Kidney tubule cell (primary cell): ENCODE measurements at places on chromosomes 1 and 21.

GRCh38 chr1:184494929-184495328 is 108.1 kb downstream of the C1orf21 start:
- no peak for DNase-seq

DNA sequence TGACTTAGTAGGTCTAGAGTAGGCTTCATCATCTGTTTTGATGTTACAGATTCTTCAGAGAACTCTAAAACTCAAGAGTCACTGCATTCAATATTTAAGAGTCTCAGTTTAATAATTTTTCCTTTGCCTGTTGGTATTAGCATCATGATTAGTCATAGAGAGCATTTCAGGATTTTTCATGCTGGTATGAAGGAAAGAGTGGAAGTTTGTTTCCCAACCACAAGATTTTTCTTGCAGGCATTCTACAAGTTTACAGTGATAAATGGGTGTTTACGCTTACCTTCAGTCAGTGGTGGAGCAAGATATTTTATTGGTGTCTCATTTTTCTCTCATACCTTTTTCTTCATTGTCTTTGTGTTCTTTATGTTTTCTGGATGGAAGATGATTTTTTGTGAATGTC is 58.4 kb upstream of the MYOCOS start:
- peak; percentile 8 for DNase-seq

GRCh38 chr1:225280563-225280962 is 147.3 kb downstream of the LBR start:
- no peak for DNase-seq

- DNase-seq = peak; percentile 74
Measured at GRCh38 chr1:15153842-15154479, 414 bp downstream of the TMEM51 start.

GRCh38 chr1:224736619-224737352 is 120.7 kb downstream of the CNIH3 start:
- no peak for DNase-seq

- DNase-seq = peak; percentile 54
Measured at GRCh38 chr1:93692026-93692425, 10.4 kb upstream of the BCAR3 start.

- DNase-seq = no peak
Measured at GRCh38 chr1:94279038-94279437, 41.7 kb upstream of the ARHGAP29 start.

DNA sequence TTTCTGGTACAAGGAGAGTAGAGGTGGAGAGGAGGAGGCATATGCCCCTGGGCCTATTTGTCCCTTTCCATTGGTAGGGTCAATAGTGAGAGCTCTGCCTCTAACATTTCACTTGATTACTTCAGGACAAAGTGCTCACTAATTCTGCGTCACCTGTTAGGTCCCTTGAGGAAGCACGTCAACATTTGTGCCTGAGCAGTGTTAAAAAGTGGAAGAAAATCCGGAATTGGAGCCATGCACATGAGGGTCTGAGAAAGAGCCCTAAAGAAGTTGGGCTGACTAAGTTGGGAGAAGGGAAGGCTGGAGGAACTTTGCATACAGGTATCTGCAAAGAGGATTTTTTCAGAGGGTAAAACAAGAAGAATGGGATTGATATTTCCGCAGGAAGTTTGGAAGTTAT is 1.9 kb downstream of the SLC25A44 start:
- no peak for DNase-seq

- DNase-seq = peak; percentile 43
Measured at GRCh38 chr1:8082945-8083344, 56.8 kb upstream of the ERRFI1 start.

GRCh38 chr1:207750631-207751305 is 1.1 kb upstream of the CD46 start:
- DNase-seq = no peak

DNA sequence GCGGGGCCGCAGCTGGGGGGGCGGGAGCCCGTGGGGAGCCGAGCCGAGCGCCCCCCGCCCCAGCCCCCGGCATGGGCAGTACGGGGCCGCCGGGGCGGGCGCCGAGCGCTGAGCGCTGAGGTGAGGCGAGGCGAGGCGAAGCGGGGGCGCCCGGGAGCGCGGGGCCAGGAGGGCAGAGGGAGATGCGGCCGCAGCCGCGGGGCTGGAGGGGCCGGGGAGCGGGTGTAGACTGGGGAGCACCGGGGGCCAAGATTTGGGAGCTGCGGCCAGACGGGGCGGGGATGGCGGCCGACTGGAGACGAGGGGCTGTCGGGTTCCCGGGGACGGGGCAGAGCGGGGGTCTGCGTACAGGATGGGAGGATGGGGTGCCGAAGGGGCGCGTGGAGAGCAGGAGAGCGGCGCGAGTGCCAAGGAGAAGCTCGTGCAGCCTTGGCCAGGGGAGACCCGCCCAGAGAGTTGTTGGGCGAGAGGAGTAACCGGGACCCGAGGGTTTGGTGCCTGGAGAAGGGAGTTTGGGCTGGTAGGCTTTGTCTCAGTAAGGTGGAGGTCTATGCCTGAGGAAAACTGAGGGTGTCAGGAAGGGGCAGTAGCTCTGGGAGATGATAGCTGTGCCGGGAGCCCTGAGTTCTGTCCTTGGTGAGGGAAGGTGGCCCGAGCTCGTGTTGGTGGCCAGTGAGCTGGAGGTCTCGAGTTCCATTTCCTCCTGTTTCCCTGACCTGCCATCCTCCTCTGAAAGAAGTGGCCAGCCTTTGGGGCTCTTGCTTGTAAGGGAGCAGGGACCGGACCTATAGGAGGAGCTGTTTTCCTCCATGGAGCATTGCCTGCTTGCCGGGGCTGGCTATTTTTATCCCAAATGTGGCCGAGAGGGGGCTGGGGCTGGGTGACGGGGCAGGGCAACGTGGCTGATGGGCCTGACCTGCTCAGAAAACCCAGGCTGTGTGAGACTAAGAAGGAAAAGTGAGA is 539 bp downstream of the ATP8B2 start:
- DNase-seq = peak; percentile 77

DNA sequence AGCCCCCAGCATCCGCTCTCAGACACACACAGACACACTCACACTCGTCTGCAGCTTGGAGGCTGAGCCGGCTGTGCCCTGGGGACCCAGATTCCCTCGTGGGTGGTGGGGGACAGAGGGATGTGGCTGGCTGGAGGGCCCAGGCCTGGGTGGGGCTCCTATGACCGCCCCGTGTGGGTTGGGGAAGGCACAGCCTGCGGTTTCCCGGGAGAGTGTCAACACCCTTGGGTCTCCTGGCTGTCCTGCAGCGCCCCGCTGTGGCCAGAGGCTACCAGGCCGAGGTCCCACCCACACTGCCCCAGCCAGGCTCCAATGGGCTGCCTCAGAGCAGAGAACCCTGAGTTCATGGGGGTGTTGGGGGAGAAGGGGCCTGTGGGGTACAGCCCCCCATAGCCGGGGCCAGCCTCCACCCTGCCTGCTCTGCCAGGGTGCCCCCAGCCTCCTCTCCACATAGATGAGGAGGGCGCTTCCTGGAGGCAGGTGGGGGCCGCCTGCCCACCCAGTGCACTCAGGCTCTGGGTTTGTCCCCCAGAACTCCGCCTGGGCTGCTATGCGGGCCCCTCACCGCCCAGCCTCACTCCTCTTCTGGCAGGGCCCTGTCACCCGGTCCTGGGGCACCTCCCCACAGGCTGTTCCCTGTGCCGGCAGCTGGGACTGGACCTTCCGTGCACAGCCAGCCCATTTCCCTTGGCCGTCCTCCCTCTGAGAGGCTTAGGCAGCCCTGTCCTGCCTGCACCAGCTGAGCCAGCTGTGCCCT is at the start of gene TTC34:
Gene TTC34 (minus strand): TSS at position 159 of the 757 bp plus-strand sequence. CDS start 866 bp downstream, outside the sequence.
- DNase-seq = peak; percentile 27

GRCh38 chr1:79041666-79042065 is 35.1 kb upstream of the ADGRL4 start:
- DNase-seq = no peak

DNA sequence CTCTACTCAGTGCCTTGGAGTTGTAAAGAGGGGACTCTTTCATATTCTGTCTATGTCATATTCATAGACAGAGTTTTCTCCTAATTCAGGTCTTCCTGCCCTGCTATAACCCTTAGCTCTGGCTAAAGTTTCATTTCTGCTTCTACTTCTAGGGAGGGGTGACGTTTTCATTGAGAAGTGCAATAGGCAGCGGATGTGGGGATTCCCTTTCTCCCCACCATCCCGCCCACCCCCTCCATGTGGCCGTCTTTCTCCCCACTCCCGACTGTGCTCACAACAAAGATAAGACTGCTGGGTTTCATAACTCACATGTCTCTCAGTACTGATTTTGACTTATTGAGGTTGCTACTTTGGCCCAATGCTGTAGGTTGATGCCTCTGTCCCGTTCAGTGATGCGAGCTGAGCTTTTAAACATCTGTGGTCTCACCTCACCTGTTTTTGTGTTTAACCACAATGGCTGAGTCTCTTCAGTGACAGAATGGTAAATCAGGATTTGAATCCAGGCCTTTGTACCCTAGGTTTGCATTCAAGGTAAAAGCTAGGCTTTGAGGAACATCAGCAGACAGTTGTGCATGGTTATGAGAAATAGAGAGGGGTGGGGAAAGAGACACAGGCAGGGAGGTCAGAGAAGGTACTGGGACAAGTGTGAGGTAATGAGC is 7.8 kb upstream of the KIF14 start:
- no peak for DNase-seq

GRCh38 chr1:168468042-168468809 is 75.6 kb downstream of the XCL2 start:
- peak; percentile 68 for DNase-seq

GRCh38 chr1:207828046-207828445 is 76.2 kb downstream of the CD46 start:
- DNase-seq = no peak

DNA sequence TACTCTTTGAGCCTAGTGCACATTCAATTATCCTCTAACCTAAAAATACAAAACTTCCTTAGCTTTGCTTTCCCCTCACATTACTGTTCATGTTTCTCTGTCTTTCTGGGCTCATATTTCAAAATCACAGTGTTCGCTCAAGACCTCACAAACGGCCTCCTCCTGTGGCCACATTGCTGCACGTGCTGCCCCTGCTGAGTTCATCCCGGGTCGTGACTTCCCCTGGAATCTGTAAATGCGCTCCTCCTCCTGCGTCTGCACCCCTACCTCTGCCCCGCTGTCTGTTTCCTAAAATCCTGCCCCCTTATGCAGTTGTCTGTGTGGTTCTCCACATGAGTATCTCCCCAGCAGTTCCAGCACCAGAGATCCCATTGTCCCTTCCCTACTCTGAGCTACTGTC is 45.5 kb upstream of the RAVER2 start:
- no peak for DNase-seq

DNA sequence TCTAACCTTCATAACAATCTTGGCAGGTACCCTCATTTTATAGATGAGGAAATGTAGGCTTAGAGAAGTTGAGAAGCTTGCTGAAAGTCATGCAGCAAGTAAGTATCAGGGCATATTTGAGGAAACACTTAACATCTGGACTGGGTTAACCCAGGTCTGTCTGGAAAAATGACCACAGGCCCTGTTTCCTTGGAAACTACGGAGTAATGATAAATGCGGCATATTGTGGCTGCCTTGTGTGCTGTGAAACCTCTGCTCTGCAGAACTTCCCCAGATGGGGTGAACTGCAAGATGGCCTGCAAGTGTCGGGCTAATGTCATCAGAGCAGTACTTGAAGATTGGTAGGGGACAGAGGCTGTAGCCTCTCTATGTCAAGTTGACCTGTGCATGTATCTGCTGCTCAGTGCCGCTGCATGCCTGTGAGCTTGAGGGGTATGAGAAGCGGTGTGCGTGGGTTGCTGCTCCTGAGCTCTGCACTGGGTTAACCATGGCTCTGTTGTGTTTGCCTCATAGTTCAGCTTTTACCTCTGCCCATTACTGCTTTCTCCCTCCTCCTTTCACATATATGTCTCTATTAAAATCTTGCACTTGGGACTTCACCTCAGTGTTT is 83.1 kb downstream of the WDR3 start:
- DNase-seq = no peak

- no peak for DNase-seq
Measured at GRCh38 chr1:179087665-179088064, 5.8 kb downstream of the TOR3A start.

GRCh38 chr1:106802181-106802580 is 254.3 kb upstream of the PRMT6 start:
- no peak for DNase-seq

DNA sequence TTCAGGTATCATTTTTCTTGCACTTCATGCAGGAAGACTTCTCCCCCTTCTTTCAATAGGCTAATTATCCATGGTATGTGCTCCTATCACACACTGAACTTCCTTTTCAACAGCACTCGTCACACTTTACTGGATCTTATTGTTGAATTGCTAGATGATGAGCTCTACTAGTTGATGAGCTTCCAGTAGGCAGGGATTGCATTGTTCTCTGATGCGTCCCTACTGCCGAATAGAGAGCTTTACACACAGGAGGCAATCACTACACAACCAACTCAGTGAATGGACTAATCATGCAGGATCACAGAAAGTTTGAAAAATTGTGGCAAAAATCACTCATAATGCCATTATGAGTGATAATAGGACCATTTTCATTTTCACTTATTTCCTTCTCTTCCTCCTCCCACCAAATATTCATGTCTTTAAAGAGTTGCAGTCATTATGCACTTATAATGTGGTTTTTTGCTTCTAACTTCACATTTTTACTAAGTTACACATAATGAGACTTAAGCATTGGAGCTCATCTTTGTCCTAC is 128.1 kb upstream of the ZNF648 start:
- DNase-seq = peak; percentile 80

GRCh38 chr1:154842635-154843034 is 27.4 kb downstream of the KCNN3 start:
- no peak for DNase-seq

DNA sequence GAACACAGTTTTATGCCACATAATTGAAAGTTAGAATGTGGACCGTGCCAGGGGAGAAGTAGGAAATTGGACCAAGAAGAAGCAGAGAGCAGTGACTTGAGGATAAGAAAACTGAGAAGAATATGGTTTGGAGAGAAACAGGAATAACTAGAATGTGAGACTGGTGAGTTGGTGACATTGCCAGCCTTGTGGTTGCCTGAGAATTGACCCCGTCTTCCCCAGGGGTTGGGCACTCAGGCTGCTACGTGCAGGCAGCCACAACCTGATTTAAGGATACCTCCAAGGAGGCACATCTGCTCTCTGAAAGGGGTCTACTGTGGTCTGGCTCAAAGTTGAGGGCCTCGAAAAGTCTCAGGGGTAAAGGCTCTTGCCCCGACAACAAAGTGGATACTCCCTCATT is 112.1 kb upstream of the ARTN start:
- no peak for DNase-seq

DNA sequence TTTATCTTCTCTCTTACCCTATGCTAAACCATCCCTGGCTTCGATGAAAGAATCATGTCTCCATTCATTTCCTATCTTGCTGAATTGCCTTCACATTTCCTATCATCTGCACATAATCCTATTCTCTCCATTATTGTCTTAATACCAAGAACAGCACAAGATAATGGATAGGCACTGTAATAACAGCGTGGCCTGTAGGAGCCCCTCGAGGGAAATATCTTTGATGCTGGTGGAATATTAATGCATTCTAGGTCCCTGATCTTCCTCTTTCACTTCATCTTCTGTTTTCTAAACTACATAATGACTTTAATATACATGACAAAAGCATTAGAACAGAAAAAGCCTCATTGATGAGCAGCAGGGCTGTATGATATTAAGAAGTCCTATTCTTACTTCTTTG is 720.6 kb downstream of the RWDD3 start:
- no peak for DNase-seq

DNA sequence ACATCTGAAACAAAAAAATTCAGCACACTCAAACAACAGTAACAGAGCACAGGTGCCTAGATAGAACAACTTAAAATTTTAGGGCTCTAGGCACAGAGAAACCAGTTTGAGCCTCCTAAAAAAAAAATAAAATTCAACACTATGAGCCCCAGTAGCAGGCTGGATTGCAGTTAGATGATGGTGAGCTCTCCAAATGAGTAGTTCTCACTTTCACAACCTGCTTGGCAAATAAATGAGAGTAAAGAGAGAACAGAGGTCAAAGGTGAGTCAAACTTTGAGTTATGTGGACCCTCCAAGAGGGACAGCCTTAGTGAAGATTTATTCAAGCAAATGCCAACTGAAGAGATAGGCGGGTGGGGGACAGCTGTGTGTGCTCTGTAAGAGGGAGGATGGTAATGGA is 3.6 kb downstream of the BEND5 start:
- DNase-seq = no peak
